ENCODE measurements at places on chromosomes 5 and 9. TPM values are rescaled to one million over a fixed set of nuclear protein-coding genes. Genes with fewer than 3 reads are reported as not detected.

GRCh38 chr5:5933651-5934050 lies 444.7 kb downstream of the MED10 start:
- DNase-seq, result no peak

GRCh38 chr5:33690374-33691135 lies 201.2 kb downstream of the ADAMTS12 start:
- DNase-seq, result no peak

GRCh38 chr5:43190755-43191603 lies 1.0 kb upstream of the NIM1K start:
- DNase-seq, result no peak

DNA sequence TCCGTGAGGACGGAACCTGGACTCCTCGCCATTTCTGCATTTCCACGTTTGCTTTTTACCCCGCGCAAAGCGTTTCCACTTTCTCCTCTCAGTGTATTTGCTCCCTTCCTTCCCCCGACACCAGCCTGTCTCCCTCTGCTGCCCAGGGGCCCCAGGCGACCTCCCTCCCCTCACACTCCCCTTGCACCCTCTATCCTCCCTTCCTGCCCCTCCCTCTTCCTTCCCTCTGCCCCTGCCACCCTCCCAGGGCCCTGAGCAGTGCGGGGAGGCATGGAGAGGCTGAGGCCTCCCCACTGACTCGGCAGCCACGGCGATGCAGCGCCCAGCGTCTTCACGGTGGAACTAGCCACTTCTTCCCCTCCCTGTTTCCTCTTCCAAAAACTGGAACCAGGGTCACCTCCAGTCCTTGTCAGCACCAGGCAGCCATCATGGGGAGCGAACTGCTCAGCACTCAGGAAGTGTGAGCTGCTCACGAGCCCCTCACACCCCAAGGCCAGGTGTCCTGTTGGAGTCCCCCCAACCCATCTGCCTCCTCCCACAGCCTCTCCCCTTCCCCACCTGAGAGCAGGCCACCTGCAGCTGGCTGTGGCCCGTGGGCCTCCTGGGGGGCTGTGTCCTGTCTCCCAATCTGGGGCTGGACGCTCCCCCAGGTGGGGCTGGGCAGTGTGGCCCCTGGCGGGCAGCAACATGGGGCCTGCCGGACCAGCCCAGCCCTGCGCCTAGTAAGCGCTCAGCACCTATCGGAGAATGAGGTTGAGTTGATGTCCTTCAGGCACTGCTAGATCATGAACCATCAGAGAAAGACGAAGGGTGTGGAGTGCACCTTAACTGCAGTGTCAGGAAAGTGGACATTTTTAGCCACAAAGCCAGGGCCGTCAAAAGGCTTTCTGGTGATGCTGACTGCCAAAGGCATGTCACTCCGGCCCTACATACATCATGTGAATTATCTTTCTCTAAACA lies 17.5 kb downstream of the UBE2QL1 start:
- no peak for DNase-seq

Gene NME5
- total RNA-seq, result not detected

Gene PHYKPL
- total RNA-seq, result 94.8 TPM

Gene FOXD4L5
- total RNA-seq, result not detected

Gene SPATA24
- 1.2 TPM for total RNA-seq

Gene PCDHA4
- 0.78 TPM for total RNA-seq
